ENCODE measurements at places on chromosomes 12 and 14. TPM values are rescaled to one million over a fixed set of nuclear protein-coding genes. Genes with fewer than 3 reads are reported as not detected.

The VRTN gene
- not detected for total RNA-seq

The PRIMA1 gene
- not detected for total RNA-seq

The TAS2R42 gene
- not detected for total RNA-seq

The SGPP1 gene
- 15.0 TPM for total RNA-seq

The SAMD15 gene
- total RNA-seq, result 0.50 TPM

The RDH12 gene
- not detected for total RNA-seq

Measured in natural killer cell treated with Interleukin-12 subunit alpha and Interleukin-12 subunit beta and Interleukin-15 and Interleukin-18, amount 100 ng/mL, for 72 hours (primary cell).